Bronchial epithelial cell (primary cell): ENCODE measurements at places on chromosomes 4 and X.

DNA sequence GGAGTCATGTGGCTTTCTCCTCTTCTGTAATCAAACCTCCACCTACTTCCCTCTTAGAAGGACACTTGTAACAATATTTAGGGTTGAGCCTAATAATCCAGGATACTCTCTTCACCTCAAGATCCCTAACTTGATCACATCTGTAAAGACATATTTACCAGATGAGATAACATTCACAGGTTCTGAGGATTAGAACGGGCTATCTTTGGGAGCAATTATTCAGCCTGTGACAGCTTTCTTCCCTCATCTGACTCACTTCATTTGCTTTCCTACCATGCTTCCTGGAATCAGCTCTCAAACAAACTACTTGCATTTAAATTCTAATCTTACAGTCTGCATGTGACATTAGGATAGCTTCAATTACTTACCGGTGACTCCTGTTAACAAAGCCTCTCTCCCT lies 133.5 kb upstream of the NDST3 start:
- no peak for DNase-seq

DNA sequence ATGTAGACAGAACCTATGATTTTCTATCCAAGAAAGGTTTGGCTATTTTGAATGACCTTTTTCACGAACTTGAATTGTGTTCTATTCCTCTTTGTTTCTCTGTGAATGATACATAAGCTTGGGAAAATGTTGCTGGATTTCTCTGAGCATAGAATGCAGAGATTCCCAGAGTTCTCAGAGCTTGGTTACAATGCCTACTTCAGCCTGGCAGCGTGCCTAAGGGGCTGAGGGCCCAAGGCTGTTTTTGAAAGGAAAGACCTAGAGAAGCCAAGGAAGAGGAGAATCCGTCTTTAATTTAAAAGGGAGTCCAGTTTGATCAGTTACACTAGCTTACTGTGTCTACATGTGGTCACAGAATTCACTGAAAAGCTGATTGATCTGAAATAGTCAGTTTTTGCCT lies 55.3 kb upstream of the CXorf51B start:
- DNase-seq: no peak

DNA sequence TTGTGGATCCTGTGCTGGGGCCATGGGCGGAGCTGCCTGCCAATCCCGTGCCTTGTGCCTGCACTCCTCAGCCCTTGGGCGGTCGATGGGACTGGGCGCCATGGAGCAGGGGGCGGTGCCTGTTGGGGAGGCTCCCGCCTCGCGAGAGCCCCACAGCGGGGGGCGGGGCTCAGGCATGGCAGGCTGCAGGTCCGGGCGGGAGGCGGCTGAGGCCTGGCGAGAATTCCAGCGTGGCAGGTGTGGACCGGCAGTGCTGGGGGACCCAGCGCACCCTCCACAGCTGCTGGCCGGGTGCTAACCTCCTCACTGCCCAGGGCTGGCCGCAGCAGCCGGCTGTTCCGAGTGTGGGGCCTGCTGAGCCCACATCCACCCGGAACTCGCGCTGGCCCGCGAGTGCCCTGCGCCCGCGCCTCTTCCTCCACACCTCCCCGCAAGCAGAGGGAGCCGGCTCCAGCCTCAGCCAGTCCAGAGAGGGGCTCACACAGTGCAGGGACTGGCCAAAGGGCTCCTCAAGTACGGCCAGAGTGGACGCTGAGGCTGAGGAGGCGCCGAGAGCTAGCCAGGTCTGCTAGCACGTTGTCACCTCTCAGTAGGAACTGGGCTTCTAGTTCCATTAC lies 85.9 kb downstream of the GBA3 start:
- DNase-seq: no peak

- DNase-seq: peak; percentile 58
Measured at GRCh38 chr4:70544279-70544868, 26.0 kb downstream of the AMTN start.

DNA sequence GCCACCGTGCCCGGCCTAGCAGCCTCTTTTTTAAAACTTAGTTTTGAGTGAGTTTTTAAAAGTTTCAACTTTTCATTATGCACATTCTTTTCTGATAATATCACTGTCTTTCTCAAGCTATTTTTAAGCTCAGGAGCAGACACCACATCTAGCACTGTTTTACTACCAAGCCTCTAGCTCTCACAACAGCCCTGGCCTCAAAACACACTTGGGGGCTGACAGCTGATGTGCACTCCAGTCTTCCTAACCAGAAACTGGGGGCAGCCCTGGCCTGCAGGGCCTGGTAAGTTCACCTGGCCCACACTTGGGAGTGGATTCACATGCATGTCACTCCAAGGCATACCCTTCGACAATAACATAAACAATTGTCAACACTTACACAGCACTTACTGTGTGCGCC lies 34.0 kb downstream of the CENPU start:
- DNase-seq: no peak

DNA sequence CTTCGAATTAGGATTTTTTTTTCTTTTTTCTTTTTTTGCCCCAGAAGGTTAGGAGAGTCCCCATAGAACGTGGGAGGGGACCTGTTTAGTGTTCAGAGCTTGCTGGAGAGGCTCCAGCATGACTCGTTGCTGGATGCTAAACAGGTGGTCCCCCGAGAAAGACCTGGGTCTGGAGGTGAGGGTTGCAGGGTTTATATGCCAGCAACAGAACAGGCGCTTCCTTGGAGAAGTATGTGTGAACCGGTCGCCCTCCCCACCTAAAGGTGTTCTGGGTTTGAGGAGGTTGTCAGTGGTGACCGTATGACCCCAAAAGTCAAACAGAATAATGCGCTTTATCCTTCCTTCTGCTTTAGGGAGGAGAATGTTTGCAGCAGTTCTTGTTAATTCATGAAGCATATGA lies 52.1 kb upstream of the SHOX start:
- no peak for DNase-seq

DNA sequence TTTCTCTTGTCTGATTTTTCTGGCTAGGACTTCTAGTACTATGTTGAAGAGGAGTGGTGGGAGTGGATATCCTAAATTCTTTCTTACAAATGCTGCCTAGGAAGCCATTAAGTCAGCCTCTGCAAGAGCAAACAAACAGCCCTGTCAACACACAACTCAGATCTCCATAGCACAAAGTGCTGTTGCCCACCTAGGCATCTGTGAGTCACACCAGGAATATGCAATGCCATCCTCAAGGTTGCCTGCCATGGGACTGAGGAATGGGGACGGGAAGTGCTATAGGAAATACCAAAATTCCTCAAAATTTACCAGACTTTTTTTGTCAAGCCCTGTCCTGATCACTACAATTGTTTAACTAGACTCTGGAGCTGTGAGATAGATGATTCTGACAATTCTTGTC lies 466.9 kb downstream of the FSTL5 start:
- DNase-seq: peak; percentile 15

DNA sequence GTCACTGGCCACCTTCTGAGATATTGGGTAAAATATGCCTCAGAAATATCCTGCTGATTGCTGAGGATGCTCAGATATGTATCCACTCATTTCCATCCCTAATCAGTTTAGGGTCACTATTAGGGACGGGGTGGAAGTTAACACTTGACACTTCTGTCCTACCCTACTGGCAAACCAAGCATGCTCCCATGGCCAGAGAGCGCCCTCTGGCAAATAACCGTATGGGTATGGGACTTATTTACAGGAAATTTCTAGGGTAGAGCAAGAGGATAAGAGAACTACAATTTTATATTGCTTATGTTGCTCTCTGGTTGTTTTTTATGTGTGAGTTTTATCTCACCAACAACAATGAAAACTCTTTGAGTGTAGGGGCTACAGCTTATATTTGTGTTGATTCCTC lies 86.8 kb upstream of the TSPAN7 start:
- DNase-seq: no peak

DNA sequence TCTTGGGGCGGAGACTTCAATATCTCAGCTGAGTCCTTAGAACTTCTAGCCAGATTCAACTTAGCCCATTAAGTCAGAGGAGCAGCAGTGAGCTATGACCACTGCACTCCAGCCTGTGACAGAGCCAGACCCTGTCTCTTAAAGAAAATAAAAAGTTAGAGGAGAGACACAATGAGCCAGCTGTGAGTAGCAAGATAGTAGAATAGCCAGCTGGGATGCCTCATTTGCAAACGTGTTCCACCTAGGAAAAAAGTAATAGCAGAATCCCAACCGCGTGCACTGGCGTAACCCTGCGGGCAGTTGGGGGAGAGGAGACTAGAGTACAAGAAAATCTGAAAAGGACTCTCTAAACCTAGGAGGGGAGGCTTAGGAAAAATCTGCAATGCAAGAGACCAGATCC lies 133.2 kb upstream of the ANXA3 start:
- no peak for DNase-seq

GRCh38 chr4:152680988-152681603 lies 1.3 kb upstream of the TMEM154 start:
- peak; percentile 100 for DNase-seq

GRCh38 chr4:53764761-53765490 lies 173.6 kb upstream of the LNX1 start:
- no peak for DNase-seq

DNA sequence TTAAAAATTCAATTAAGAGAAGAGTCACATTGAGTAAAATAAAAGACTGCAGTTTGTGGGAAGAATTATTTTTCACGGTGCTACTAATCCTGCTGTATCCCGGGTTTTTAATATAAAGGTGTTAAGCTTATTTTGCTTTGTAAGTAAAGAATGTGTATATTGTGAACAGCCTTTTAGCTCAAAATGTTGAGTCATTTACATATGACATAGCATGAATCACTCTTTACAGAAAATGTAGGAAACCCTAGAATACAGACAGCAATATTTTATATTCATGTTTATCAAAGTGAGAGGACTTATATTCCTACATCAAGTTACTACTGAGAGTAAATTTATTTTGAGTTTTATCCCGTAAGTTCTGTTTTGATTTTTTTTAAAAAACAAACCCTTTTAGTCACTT lies 39.7 kb downstream of the IRS4 start:
- peak; percentile 49 for DNase-seq

- DNase-seq: no peak
Measured at GRCh38 chr4:9849538-9849920, 68.1 kb downstream of the DRD5 start.

DNA sequence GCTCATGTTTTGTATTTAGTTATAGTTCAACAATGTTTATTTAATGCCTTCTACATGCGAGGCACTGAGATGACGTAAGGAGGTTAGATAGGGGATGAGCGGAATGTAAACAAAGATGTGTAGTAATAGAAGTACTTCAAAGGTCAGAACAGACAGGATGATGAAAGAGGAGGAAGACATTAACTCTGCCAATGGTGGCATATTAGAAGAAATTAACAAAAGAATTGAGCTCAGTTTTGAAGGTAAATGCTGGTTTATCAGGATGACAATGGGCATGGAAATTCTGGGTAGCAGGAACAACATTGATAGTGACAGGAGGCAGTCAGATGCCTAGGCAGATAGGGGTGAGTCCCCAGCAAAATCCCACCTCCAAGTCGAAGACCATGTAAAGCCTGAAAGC lies 62.3 kb upstream of the PGRMC2 start:
- DNase-seq: no peak

- peak; percentile 84 for DNase-seq
Measured at GRCh38 chr4:15400981-15401671, 26.7 kb upstream of the C1QTNF7 start.

DNA sequence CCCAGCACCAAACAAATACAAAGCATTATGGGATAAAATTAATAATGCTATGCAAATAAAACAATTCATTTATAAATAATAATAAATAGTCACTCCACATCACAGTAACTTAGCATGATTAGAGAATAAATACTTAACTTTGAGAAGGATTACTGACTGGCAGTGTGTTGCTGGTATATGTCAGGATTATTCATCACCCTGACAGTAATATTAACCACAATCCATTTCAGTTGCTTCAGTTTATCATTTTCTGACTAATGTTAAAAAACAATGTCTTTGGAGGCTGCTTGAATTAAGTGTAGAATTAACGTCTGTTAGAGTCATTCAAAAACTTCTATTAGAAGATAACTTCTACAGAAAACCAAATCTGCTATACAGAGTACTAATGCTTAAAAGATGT lies 124.1 kb upstream of the MAB21L2 start:
- no peak for DNase-seq

DNA sequence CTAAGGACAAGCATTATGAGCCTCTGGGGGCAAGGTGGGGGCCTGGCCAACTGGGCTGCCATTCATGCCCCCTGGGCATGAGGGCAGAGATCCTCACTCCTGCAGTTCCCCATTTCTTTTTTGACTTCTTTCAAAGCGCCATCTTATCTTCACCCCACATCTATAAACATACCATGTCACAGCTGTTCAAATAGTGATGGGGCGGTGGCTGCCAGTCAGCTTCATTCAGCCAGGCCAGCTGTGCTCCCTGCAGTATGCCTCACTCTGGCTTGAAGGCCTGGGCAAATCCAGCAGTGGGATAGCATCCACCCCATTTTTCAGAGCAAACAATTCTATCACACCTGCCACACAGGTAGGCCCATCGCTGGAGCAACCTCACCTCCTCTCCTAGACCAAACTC lies 85.5 kb downstream of the NHSL2 start:
- no peak for DNase-seq

- DNase-seq: no peak
Measured at GRCh38 chr4:174880001-174880400, 38.2 kb upstream of the ADAM29 start.

- DNase-seq: peak; percentile 14
Measured at GRCh38 chrX:134186362-134187121, 50.4 kb upstream of the CCDC160 start.
